ENCODE measurements at places on chromosomes 2 and 18. TPM values are rescaled to one million over a fixed set of nuclear protein-coding genes. Genes with fewer than 3 reads are reported as not detected.

HOXD11 gene
- total RNA-seq, result 0.11 TPM

ASXL3 gene
- total RNA-seq, result under 0.01 TPM

KLHL41 gene
- under 0.01 TPM for total RNA-seq

TXNDC2 gene
- not detected for total RNA-seq

SNRNP27 gene
- 24.2 TPM for total RNA-seq

ITGB6 gene
- total RNA-seq, result not detected

DSG1 gene
- total RNA-seq, result not detected

KIAA2012 gene
- total RNA-seq, result not detected

RAD51AP2 gene
- not detected for total RNA-seq

FHOD3 gene
- total RNA-seq, result 0.33 TPM

INO80B gene
- total RNA-seq, result 8.0 TPM

RASGRP3 gene
- 234 TPM for total RNA-seq

AKAIN1 gene
- not detected for total RNA-seq

GCKR gene
- total RNA-seq, result not detected

STPG4 gene
- 0.17 TPM for total RNA-seq

SNORC gene
- total RNA-seq, result 0.34 TPM

LBX2 gene
- 0.09 TPM for total RNA-seq

BUB1 gene
- 7.4 TPM for total RNA-seq

TMEM198 gene
- under 0.01 TPM for total RNA-seq

SRD5A2 gene
- total RNA-seq, result not detected

EML6 gene
- 0.76 TPM for total RNA-seq

ALKAL2 gene
- not detected for total RNA-seq

POTEC gene
- not detected for total RNA-seq

FSHR gene
- total RNA-seq, result not detected

GAD1 gene
- total RNA-seq, result 0.52 TPM

TSPYL6 gene
- total RNA-seq, result not detected

HOXD3 gene
- total RNA-seq, result 9.1 TPM

NCL gene
- 231 TPM for total RNA-seq

MC2R gene
- not detected for total RNA-seq

CCBE1 gene
- total RNA-seq, result 0.09 TPM

DCC gene
- total RNA-seq, result under 0.01 TPM

UGT1A1 gene
- total RNA-seq, result not detected

ICOS gene
- total RNA-seq, result 0.09 TPM

IL18RAP gene
- total RNA-seq, result not detected

LRRTM1 gene
- not detected for total RNA-seq

MAL gene
- total RNA-seq, result not detected

G6PC2 gene
- total RNA-seq, result not detected

GKN2 gene
- not detected for total RNA-seq

CFC1 gene
- total RNA-seq, result not detected

CDK15 gene
- total RNA-seq, result under 0.01 TPM

GPBAR1 gene
- total RNA-seq, result not detected

MYO7B gene
- 0.11 TPM for total RNA-seq

NETO1 gene
- total RNA-seq, result not detected

SPEG gene
- not detected for total RNA-seq

CPS1 gene
- 0.22 TPM for total RNA-seq

PAX3 gene
- total RNA-seq, result 0.33 TPM
